ENCODE measurements at places on chromosomes 2 and 18. TPM values are rescaled to one million over a fixed set of nuclear protein-coding genes. Genes with fewer than 3 reads are reported as not detected.

ATP6V1B1 gene
- 2.7 TPM for total RNA-seq

CD28 gene
- not detected for total RNA-seq

CRYBA2 gene
- not detected for total RNA-seq

SGO2 gene
- total RNA-seq: 11.2 TPM

RAD51AP2 gene
- not detected for total RNA-seq

UPP2 gene
- total RNA-seq: not detected

SLC23A3 gene
- total RNA-seq: 1.0 TPM

CYS1 gene
- 1.1 TPM for total RNA-seq

MEP1B gene
- total RNA-seq: not detected

C2orf80 gene
- not detected for total RNA-seq

SKA1 gene
- total RNA-seq: 11.9 TPM

PROKR1 gene
- not detected for total RNA-seq

DNAJC5G gene
- total RNA-seq: not detected

LBX2 gene
- 3.0 TPM for total RNA-seq

LRP2 gene
- total RNA-seq: 0.06 TPM

RELCH gene
- 11.7 TPM for total RNA-seq

LRRC30 gene
- not detected for total RNA-seq

ALPI gene
- not detected for total RNA-seq

GPR75 gene
- 1.6 TPM for total RNA-seq

PSMA8 gene
- not detected for total RNA-seq

CHST9 gene
- not detected for total RNA-seq

KYNU gene
- total RNA-seq: 285 TPM

Data from A549 treated with Mapracorat at 1 μM for 4 hours (cell line).